Activated CD4-positive, alpha-beta T cell treated with anti-CD3 and anti-CD28 coated beads, Interleukin-2, amount 10 ng/mL, durations not matched to agents 7 days and 5 days (primary cell): ENCODE measurements at places on chromosomes 7 and 10. TPM values are rescaled to one million over a fixed set of nuclear protein-coding genes. Genes with fewer than 3 reads are reported as not detected.

DNA sequence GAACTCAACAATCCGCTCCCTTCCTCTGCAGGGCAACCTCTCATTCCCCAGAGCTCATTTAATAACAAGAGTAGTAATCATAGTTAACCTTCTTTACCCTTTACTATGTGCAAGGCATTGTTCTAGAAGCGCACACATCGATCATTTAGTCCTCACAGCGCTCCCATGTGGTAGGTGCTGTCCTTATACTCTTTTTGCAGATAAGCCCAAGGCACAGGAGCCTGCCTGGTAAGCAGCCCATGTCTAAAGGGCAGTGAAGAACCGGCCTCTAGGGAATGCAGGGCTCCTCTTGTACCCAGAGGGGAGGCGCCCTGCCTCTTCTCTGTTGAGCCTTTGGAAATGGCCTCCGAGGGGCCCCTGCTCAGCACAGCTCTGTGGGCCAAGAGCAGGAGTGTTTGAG lies 14.3 kb downstream of the CHST3 start:
- H3K27me3 ChIP-seq = no peaks in the 10 kb centered on the region
- H3K4me3 ChIP-seq = no peak overlapping the region
- DNase-seq = no peak
- peaks cover 7% of the 10 kb centered on the region for H3K4me1 ChIP-seq
- no peak overlapping the region for H3K27ac ChIP-seq

DNA sequence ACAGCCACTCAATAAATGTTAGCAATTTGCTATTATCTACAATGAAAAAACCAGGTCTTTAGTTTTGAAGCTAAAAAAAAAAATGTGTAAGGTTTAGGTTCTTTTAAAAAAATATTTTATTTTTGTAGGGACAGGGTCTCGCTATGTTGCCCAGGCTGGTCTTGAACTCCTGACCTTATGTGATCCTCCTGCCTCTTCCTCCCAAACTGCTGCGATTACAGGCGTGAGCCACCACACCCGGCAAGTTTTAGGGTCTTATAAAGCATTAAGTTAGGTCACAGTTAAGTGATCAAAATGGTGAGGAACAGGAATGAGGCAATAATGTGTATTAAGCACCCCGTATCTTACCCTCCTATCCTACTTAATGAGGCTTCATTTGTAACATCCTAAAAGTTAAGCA lies 774 bp downstream of the SEM1 start:
- DNase-seq = no peak
- peak overlapping the region; percentile 93 for H3K27ac ChIP-seq
- H3K27me3 ChIP-seq = peaks cover 8% of the 10 kb centered on the region
- peaks cover 28% of the 10 kb centered on the region for H3K4me1 ChIP-seq
- peak overlapping the region; percentile 97 for H3K4me3 ChIP-seq

DNA sequence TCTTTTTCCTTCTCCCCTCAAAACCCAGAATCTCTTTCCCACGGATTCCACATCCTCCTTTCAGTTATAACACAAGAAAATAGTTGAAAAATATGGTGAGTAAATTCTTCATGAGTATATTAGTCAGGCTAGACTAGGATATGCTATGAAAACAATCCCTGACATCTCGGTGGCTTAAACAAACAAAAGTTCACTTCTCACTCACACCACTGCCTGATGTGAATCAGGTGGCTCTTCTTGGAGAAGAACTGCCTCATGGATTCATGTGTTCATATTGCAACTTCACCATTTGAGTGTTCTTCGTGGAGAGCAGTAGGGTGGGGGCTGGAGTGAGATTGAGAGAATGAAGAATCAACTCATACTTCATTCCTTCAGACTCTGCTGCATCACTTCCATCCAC lies 204.1 kb downstream of the PHF14 start:
- H3K4me1 ChIP-seq = no peaks in the 10 kb centered on the region
- H3K4me3 ChIP-seq = no peak overlapping the region
- no peak overlapping the region for H3K27ac ChIP-seq
- H3K27me3 ChIP-seq = no peaks in the 10 kb centered on the region
- DNase-seq = no peak
- H3K36me3 ChIP-seq = no peaks in the 10 kb centered on the region

GRCh38 chr10:82691211-82691610 lies 816.2 kb downstream of the NRG3 start:
- no peaks in the 10 kb centered on the region for H3K4me1 ChIP-seq
- no peak overlapping the region for H3K4me3 ChIP-seq
- no peaks in the 10 kb centered on the region for H3K36me3 ChIP-seq

DNA sequence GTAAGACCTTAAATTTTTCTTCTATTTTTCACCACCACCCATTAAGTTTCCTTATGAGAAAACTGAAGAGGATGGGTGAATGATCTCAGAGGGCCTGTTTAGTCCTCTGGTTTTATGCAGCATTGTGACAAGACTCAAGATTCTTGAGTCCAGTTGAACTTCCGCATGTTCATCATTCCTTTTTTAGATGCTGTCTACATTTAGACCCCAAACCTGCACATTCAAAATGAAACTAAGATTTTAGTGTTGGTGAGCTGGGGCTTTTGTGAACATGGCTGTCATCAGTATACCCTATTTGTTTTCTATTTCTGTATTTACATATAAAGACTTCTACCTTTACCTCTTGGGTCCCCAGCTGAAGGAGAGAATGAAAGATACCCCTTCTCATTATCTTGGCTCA lies 31.1 kb downstream of the NET1 start:
- DNase-seq = no peak
- peaks cover 8% of the 10 kb centered on the region for H3K36me3 ChIP-seq
- H3K4me3 ChIP-seq = no peak overlapping the region

- DNase-seq = no peak
- no peaks in the 10 kb centered on the region for H3K4me1 ChIP-seq
- H3K4me3 ChIP-seq = no peak overlapping the region
- no peak overlapping the region for H3K27ac ChIP-seq
- H3K27me3 ChIP-seq = no peaks in the 10 kb centered on the region
These were observed 980.0 kb downstream of the CNTNAP2 start for GRCh38 chr7:147096629-147097028.

GRCh38 chr10:45468079-45468478 lies 94.1 kb downstream of the ALOX5 start:
- H3K36me3 ChIP-seq = no peaks in the 10 kb centered on the region
- no peak for DNase-seq
- H3K4me3 ChIP-seq = no peak overlapping the region
- no peaks in the 10 kb centered on the region for H3K27me3 ChIP-seq
- no peak overlapping the region for H3K27ac ChIP-seq

- H3K27me3 ChIP-seq = no peaks in the 10 kb centered on the region
- peak within 1 kb of the TSS; percentile 96 for H3K27ac ChIP-seq
- H3K4me1 ChIP-seq = peaks cover 40% of the 10 kb centered on the region
- H3K4me3 ChIP-seq = peak within 1 kb of the TSS; percentile 92
- DNase-seq = peak; percentile 72
- H3K36me3 ChIP-seq = peaks cover 17% of the 10 kb centered on the region
These were observed at the start of gene SNX10 for GRCh38 chr7:26291699-26292538. SNX10 (plus strand) TSS chr7:26291862; CDS start chr7:26346443, 54,581 bp downstream.

DNA sequence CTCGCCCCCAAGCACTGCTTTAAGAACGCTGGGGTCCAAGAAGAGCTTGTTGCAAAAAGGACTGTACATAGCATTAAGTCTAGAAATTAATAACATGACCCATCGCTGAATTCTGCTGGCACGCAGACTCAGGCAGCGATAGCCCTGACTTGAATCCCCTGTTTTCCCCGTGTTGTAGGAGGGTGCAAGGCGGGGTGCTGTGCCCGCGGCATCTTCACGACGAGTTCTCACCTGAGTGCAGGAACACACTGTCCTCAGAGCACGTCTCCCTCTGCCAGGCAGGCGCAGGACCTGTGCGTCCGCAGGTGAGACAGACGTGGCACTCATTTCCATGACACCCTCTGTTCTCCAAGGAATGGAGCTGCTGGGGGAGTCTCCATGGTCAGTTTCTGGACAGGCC lies 243.2 kb downstream of the TCERG1L start:
- no peaks in the 10 kb centered on the region for H3K27me3 ChIP-seq
- no peaks in the 10 kb centered on the region for H3K4me1 ChIP-seq
- H3K4me3 ChIP-seq = no peak overlapping the region
- no peak for DNase-seq

DNA sequence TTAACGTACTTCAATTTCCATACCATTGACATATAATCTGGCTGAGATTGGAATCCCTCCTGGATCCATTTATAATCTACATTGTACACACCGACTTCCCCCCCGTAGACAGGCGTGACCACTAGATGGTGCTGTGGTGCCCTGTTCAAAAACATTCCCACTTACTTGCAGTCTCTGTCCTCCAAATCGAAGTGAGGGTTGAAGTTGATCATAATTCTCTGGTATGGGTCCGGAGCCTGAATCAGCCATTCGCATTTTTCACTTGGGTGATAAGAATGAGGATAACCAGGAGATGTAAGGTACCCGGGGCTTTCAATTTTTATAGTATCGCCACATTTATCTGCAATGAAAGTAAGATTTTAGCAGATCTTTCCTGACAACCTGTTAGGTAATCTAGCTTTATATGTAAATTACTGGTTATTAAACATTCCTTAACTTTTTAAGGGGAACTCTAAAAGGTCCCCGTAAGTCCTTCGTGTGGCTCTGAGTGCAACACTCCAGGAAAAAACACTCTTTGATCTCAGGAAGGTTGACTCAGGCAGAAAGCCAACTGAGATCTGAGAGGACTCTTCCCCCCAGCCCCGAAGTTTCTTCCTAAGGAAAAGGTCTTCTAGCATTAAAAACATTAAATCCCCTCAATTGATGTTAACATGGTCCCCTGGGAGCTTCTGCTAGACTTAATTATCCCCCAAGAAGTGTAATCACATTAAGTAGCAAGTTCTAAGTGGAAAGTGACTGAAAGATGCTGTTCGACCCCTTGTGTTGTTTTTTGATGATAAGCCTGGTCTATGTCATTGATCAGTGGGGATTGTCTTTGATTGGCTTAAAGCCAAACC lies 3.7 kb downstream of the NRP1 start:
- H3K27ac ChIP-seq = no peak overlapping the region
- H3K4me3 ChIP-seq = no peak overlapping the region
- H3K4me1 ChIP-seq = peaks cover 16% of the 10 kb centered on the region
- H3K27me3 ChIP-seq = peaks cover 72% of the 10 kb centered on the region

DNA sequence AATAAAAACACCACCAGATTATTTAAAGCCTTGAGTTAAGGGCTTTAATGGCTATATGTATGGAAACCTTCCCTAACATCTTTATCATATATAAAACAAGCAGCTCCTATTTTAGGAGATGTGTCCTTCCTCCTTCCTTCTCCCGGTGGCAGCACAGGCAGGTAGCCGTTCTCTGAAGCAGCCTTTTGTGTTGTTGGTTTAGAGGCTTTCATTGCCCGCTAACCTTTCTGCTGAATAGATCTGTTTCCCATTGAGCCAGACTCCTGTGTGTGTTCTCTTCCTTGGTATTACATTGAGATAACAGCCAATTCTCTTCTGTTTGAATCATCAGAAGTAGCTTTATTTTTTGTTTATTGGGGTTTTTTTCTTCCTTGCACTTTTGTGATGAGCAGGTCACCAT lies 131.3 kb downstream of the CACNB2 start:
- no peak overlapping the region for H3K4me3 ChIP-seq
- no peaks in the 10 kb centered on the region for H3K36me3 ChIP-seq
- H3K4me1 ChIP-seq = no peaks in the 10 kb centered on the region
- no peak for DNase-seq

DNA sequence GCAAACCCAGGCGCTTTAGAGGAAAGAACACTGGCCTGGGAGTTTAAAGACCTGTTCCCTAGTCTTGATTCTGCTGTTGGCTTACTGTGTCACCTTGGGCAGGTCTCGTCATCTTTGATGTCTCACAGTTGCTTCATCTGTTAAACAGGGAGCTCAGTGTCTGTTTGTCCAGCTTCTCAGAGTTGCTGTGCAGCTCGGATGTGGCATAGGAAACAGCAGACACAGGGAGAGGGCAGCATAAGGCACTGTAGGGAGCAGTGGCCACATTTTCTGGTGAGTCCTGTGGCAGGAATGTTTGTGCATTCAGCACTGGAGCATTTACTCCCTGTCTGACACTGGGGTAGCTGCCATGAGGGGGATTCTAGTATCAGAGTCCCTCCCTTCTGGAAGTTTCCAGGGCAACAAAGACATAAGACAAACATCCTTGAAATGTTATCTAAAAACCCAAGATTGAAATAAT lies 2.0 kb downstream of the REPIN1 start:
- DNase-seq = no peak
- peak overlapping the region; percentile 25 for H3K27ac ChIP-seq
- no peaks in the 10 kb centered on the region for H3K27me3 ChIP-seq
- H3K36me3 ChIP-seq = peaks cover 10% of the 10 kb centered on the region

- peaks cover 41% of the 10 kb centered on the region for H3K27me3 ChIP-seq
- H3K36me3 ChIP-seq = peaks cover 21% of the 10 kb centered on the region
- peak overlapping the region; percentile 66 for H3K4me3 ChIP-seq
These were observed 11.4 kb upstream of the SPAG6 start for GRCh38 chr10:22333975-22334282.

DNA sequence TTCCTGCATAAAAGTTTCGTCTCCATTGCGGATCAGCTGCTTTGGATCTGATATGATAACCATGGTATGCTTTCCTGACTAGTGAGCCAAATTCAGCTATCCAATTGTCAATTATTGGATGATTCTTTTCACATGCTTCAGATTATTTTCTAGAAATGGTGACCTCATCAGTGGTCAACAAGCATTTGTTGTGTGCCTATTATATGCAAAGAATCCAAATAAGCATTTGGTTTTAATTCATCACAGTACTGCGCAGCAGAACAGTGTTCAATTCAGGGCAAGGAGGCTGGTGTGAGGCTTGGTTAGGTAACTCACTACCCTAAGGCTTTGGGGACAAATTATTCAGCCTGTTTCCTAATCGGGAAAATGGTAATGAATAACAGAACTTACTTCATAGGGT lies 200.5 kb downstream of the SKAP2 start:
- peaks cover 27% of the 10 kb centered on the region for H3K27me3 ChIP-seq
- peaks cover 22% of the 10 kb centered on the region for H3K4me1 ChIP-seq
- no peak for DNase-seq
- H3K36me3 ChIP-seq = no peaks in the 10 kb centered on the region
- no peak overlapping the region for H3K27ac ChIP-seq

DNA sequence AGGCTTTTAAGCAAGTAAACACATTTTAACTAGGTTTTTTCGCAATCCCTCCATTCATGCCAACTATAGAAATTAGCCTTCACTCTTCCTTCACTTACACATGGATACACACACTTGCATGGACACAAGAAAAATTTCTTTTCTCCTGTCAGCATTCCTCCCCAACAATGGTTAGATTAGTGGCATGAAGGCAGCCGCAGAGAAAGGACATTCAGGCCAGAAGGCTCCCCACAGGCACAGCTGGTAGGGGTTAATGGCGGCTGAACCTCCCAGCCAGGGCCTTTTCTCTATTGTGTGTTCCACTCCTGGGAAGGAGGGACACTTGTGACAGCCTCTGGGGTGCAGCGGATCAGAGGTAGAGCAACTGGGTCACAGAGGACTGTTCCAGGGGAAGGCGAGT lies 255.0 kb upstream of the SP8 start:
- no peak for DNase-seq
- H3K27me3 ChIP-seq = no peaks in the 10 kb centered on the region
- H3K4me3 ChIP-seq = no peak overlapping the region
- H3K27ac ChIP-seq = no peak overlapping the region

MYPN gene
- total RNA-seq = not detected

MMRN2 gene
- total RNA-seq = not detected

CTNNA3 gene
- total RNA-seq = 0.57 TPM

DPYSL4 gene
- total RNA-seq = 1.2 TPM

IGFBP3 gene
- 4.1 TPM for total RNA-seq

SAMD9L gene
- total RNA-seq = 145 TPM

TMEM196 gene
- not detected for total RNA-seq

CDC14C gene
- not detected for total RNA-seq

WNT8B gene
- total RNA-seq = 0.10 TPM
